Right lung (tissue), 10 donors: ENCODE measurements at places on chromosomes 3 and 15.

DNA sequence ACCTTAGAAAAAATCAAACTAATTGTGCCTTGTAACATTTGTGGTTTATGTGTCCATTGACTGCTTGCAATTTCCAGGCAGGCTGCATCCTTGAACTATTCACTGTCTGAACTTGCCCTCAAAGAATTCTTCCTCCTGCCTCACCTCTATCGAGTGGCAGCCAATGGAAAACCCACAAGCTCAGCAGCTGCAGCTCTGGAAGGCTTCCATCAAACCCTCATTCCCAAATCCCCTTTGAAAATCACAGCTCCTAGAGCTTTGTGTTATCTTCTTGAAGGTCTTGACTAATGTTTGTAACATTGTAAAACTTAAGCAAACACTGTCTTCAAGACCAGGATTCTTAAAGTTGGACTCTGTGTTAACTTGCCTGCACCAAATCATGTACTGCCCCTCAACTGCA is 81.1 kb downstream of the FILIP1L start:
- DNase-seq = no peak

DNA sequence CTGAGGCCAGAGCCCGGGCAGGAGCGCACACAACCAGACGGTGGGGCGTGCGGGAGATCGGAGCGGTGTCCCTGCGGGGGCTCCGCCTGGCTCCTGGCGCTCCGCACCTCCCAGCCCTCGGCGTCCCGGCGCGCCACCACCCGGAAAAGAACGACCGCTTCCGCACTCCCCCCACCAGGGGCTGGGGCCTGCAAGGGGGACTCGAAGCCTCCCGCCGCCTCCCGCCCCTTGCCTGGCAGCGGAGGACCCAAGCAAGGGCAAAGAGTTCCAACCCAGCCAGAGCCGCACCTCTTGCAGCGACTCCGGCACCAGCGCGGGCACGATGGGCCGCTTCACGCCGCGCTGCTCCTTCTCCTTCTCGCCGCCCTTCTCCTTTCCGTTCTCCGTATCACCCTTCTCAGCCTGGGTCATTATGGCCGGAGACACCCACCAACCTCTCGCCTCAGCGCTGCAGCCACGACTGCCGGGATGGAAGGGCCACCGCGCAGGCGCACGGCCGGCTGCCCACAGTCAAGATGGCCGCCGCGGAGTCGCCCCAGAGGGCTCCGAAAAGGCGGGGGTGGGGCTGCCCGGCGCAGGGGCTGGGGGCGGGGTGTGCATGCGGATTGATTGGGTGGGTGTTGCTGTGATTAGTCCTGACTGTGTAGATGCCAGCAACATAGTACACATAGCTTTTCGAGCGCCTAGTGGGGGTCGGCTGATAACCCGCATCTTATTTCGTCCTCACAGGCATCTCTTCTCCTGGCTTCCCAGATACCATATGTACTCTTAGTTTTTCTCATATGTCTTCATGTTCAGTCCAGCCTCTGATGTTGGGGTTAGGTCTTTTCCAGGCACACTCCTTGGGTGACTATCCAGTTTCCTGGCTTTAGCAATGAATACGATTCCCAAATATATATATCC is at the start of gene ACTR8:
Gene ACTR8, minus strand, starts transcription at position 462 of the 903 bp plus-strand sequence. Its CDS starts 51 bp downstream, at position 411.
- DNase-seq = peak; percentile 92

DNA sequence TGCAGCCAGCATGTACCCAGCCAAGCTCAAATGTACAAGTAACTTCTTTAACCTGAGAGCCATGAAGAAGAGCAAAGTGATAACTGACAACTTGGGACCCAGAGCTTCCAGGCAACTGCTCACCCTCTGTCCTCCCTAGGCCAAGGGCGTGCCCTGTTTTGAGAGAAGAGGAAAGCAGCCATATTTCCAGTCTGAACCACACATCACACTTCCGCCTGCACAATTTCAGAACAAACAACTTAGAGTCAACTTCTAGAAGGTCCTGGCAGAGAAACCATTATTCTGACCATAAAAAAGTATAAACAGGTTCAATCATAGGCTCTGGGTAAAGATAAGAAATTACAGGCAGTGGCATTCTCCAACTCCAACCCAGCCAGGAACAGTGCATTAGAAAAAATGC is 50.1 kb downstream of the ITGB5 start:
- DNase-seq = no peak

- no peak for DNase-seq
Measured at GRCh38 chr3:174193604-174194003, 665.5 kb upstream of the NAALADL2 start.

GRCh38 chr15:75425966-75426500 is 25.5 kb downstream of the SIN3A start:
- no peak for DNase-seq

DNA sequence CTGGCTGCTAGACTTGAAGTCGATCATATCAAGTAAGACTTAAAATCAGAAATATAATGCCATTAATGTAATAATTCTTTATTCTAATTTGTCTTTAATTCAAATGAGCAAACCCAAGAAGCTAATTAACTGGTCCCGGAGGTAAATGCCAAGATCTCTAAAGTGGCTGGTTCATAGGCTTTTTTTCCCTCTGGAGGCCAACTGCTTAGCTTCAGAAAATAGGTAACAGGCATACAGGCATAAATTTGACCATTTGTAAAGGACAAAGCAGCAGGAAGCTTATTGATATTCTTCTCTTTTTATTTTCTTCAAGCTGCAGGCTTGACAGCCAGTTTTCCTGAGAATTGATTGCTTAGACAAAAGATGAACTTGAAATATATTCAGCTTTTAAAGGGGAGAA is 158.6 kb upstream of the RAP2B start:
- DNase-seq = no peak

DNA sequence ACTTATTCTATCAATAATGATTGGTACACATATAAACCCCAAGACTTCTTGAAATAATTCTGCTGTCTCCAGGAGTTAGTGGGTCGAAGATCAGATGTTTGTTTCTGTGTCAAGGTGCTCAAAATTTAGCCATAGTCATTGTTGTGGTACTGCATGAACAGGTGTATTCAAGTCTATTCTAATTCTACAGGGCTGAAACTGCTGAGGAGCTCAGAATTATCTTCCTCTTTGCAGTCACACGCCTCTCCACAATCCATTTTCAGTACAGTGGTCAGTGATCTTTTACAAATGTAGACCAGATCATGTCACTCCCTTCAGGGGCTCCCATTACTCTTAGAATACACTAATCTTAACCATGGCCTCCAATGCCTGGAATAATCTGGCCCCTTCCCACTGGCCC is 527.5 kb downstream of the NTRK3 start:
- DNase-seq = no peak

DNA sequence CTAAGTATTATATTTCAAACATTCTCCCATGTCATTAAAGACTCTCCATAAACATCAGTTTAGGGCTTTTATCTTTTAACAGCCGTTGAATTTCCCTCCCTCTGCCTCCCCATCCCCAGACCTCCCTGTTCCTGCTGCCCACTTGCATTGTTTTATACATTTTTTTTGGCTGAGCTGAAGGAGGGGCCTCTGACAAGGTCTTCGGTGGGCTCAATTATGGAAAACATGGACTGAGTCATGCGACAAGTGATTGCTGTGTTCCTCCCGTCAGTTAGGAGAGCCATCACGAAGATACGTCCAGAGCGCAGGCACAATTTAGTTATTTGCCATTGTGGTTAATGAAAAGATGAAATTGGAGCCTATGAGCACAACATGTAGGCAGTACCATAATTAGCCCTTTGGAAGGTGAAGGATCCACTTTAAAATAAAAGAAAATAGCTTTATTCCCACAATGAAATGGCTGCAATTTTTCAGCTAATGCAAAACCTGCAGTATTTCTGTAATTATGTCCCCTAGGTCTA is 12.0 kb upstream of the NMNAT3 start:
- DNase-seq = no peak

- DNase-seq = peak; percentile 64
Measured at GRCh38 chr3:56923526-56924224, 121.9 kb upstream of the ARHGEF3 start.

- DNase-seq = no peak
Measured at GRCh38 chr3:134366928-134367811, 7.1 kb downstream of the AMOTL2 start.

DNA sequence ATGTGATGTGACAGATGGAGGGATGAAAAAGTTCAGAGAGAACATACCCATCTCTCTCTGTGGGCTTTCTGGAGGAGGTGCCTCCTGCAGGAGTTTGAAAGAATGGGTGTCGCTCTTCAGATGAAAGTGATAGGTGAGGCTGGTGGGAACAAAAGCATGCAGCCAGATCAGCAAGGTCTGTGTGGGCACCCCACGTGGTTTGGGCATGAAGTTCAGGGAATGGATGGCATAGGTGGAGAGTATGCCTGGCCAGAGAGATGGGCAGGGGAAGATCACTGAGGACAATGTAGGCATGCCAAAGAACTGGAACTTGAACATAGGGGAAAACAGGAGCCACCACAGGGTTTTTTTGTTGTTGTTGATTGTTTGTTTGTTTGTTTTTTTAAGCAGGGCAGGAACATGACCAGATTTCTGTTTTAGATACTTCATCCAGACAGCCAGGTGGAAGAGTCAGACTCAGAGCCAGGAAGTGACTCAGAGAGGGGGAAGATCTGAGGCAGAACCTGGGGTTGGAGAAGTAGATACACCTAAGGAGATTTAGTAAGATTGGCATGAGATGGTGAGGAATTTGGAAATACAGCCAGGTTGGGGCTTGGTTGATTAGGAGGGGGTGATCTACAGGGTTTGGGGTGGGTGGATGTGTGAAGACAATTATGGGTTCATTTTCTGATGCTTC is 64.8 kb upstream of the CLSTN2 start:
- no peak for DNase-seq

DNA sequence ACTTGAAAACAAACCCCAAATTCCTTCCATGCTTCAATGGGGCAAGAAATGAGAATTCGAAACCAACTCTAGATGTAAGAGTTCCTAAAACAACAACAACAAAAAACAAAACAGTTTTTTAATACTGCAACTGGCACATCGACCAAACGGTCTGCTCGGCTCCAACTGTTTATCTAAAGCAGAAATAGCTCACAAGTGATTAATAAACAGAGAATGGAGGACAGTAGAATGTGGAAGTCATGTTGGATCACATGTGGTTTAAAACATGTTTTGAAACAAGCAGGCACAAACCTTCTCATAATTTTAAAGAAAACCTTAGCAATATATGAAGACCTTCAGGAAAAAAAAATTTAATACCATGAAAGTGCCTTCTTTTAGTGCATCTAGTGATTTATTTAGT is 55.1 kb downstream of the SETMAR start:
- no peak for DNase-seq

DNA sequence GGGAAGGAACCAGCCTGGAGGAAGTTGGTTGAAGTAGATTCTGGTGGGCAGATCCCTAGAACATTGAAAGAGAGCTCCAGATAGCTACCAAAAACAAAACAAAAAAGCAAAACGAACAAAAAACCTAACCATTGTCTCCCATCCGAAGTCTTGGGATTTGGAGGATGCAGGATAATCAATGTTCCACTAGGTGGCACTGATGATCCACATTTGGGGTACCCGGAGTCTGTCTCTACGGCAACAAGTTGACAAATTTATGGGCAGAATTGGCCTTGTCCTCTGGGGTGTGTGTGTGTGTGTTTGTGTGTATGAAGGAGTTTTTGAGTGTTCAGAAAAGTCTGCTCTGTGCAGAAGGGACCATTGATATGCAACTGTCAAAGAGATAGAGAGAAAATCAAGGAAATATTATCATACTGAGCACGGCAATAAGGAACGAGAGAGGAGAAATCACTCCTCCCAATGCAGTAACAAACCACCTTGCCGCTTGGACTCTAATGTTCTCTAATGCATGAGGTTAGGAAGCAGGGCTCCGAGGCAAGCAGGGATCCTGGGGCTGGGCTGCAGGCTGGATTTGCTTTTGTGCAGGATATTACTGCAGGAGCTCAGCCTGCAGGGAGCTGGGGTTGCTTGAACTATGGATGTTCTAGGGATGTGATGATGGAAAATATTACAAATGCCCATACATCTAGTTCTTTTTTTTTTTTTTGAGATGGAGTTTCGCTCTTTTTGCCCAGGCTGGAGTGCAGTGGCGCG is 59.8 kb upstream of the KLHL25 start:
- DNase-seq = peak; percentile 49

GRCh38 chr15:101276501-101277037 is 716 bp downstream of the SELENOS start:
- DNase-seq = no peak

DNA sequence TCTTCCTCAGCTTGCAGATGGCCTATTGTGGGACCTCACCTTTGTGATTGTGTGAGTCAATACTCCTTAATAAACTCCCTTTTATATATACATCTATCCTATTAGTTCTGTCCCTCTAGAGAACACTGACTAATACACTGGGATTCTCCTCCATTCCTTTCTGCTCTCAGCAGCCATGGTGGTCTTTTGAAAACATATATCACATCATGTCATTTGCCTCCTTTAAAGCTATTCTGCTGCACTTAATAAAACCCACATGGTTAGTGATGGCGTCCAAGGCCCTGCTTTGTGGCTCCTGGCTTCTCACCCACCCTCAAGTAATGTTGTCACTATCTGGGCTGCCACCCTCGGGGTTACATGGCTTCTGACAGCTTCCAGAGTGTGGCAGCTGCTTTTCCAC is 169.5 kb downstream of the CADPS start:
- no peak for DNase-seq

GRCh38 chr3:46646700-46647099 is 34.4 kb downstream of the FAM240A start:
- DNase-seq = no peak

- no peak for DNase-seq
Measured at GRCh38 chr3:46860810-46861604, 2.2 kb downstream of the MYL3 start.

DNA sequence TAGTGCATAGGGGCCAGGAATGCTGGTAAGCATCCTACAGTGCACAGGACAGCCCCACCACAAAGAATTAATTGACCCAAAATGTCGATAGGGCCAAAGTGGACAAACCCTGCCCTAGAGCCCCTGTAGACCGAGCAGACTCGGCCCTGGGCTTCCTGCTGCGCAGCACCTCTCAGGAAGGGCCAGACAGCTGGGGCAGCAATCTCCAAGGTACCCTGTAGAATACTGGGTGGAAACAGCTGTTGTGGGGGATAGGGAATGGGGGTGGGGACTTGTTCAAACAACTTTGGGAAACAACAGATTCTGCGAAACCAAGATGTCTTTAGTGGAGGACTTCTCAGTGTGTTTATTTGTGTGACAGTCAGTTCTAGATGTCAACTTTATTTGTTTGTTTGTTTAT is 67.1 kb downstream of the MRPL46 start:
- DNase-seq = no peak

DNA sequence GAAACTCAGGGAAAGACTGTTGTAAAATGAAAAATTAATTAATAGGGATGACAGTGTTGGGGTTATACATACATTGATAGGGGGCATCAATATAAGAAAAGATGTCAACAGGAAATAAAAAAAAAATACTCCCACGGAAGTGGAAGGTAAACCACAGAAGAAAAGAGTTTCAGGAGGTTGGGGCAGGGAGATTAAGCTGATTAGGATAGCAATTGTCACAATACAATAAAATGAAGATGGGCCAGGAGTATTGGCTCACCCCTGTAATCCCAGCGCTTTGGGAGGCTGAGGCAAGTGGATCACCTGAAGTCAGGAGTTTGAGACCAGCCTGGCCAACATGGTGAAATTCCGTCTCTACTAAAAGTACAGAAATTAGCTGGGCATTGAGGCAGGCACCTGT is 536.1 kb downstream of the AGBL1 start:
- DNase-seq = no peak
